Liver (tissue), 10 donors: ENCODE measurements at places on chromosomes 1 and 21.

GRCh38 chr1:3103967-3104677 lies 35.1 kb downstream of the PRDM16 start:
- DNase-seq: no peak

DNA sequence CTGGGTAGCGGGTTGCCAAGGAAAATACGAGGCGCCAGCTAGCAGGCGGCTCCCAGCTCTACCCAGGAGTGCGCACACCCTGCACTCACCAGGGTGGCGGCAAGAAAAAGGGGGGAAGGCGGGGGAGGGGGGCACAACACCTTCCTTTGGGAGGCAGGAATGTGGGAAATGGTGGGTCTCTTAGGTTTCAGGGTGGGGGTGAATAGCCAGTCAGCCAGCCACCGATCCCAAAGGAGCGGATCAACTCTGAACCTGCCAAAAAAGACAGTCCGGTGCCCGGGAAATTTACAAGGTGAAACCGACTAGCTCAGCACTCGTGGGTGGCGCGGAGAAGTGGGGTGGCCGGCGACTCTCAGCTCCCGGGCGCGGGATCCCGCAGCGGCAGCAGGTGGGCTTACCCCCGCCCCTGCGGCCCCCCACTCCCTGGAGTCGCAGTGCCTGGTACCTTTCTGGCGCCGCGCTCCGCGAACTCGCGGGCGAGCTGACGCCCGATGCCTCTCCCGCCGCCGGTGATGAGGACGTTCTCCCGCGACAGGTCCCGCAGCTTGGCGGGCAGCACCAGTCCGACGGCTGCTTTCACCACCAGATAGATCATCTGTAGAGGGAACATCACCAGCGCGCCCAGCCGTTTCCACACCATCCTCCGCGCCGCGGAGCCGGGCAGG lies 1.2 kb downstream of the DHRS3 start:
- DNase-seq: peak; percentile 57

GRCh38 chr1:178434899-178435435 lies 61.8 kb downstream of the CLEC20A start:
- no peak for DNase-seq

DNA sequence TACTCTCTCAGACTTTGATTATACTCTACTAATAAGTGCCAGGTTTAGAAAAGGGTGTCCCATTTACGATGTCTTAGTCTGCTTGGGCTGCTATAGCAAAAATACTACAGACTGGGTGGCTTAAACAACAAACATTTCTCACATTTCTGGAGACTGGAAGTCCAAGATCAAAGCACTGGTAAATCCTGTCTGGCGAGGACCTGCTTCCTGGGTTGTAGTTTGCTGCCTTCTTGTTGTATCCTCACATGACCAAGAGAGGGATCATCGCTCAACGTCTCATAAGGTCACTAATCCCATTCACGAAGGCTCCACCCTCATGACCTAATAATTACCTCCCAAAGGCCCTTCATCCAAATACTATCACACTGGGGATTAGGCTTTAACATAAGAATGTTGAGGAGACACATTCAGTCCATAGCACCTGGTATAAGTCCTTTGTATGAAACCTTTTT lies 12.0 kb downstream of the PRDX6 start:
- DNase-seq: no peak

DNA sequence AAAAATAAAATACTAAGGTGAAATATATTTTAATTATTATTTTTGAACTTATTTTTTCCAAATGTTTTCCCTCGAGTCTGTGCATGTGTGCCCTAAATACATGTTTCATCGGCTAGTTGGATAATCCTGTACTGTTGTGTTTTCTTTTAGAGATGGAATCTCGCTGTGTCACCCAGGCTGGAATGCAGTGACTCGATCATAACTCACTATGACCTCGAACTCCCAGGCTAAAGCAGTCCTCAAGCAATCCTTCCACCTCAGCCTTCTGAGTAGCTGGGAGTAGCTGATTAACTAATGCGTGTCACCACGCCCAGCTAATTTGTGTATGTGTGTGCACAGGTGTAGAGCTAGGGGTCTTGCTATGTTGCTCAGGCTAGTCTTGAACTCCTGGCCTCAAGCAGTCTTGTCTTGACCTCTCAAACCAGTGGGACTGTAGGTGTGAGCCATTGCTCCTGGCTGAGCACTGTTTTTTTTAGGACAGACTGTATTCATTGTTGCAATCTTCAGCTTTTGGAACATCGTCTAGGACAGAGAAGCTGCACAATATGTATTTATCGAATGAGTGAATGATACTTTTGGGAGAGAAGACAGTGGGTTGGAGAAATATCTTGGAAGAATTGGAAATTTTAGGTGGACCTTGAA lies 4.8 kb upstream of the TMCO1 start:
- DNase-seq: no peak

GRCh38 chr1:198014355-198014754 lies 97.2 kb downstream of the LHX9 start:
- DNase-seq: no peak
